Head of caudate nucleus (tissue), 42 donors: ENCODE measurements at places on chromosomes 6 and 20.
A peak's percentile ranks its signal among the peaks of the same experiment; 100 is the strongest.

- no peak for DNase-seq
Observed at GRCh38 chr20:16096756-16097326, 476.4 kb downstream of the KIF16B start.

GRCh38 chr20:62943396-62943795 lies 5.4 kb downstream of the GID8 start:
- no peak for DNase-seq

GRCh38 chr6:35731736-35732532 lies 4.9 kb upstream of the ARMC12 start:
- peak; percentile 94 for DNase-seq

DNA sequence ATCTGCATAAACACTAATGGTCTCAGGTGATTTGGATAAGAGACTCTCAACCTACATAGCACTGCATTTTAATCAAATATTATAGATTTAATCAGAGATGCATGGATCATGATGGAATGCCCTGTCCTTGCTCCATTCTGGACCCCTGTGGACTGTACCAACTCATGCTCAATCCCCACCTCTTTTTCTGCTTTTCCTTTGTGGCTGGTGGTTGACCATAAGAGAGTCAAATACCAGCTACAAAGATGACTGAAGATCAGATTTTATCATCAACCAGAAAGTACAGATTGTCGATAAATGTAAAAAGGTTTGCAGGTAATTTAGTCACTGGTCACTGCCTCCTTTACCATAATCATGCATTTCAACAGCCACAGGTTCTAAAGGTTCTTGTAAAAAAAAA lies 116.2 kb downstream of the ME1 start:
- DNase-seq: no peak

DNA sequence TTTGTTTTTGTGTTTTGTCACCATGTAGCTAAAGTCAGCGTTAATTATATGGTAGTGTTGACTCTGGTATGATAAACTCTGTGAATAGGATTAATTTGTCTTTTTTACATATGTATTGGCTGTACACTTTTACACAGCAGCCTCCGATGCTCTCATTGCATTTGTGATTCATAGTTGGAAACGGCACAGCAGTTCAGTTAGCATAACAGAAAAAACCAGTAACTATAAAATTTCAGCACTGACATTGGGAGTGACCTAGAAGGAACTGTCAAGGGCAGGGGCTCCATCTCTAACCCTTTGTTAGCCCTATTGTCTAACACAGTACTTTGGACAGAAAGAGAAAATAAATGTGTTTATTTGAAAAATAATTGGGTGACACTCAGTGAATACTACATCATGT lies 5.6 kb upstream of the BEND6 start:
- no peak for DNase-seq

DNA sequence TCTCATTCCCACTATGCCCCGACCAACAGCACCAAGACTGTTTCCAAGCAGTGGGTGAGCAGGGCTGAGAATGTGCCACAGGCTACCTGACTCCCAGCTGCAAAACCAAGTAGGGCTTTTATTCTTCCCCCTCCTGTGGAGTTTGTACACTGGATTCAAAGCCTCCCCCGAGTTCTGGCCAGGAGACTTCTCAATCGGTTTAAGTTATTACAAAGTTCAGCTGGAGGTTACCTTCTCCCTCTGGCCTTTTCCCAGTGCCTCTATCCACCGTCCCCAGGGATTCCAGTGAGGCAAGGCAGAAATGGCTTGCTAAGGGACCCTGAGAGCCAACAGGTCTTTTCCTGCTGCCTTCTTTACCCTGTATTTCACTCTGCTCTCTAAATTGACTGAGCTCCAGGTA lies 217.0 kb downstream of the ADGRG6 start:
- DNase-seq: no peak

- no peak for DNase-seq
Observed at GRCh38 chr6:5663259-5663658, 343.5 kb downstream of the NRN1 start.
